ENCODE measurements at places on chromosomes 4 and X.
A peak's percentile ranks its signal among the peaks of the same experiment; 100 is the strongest.

DNA sequence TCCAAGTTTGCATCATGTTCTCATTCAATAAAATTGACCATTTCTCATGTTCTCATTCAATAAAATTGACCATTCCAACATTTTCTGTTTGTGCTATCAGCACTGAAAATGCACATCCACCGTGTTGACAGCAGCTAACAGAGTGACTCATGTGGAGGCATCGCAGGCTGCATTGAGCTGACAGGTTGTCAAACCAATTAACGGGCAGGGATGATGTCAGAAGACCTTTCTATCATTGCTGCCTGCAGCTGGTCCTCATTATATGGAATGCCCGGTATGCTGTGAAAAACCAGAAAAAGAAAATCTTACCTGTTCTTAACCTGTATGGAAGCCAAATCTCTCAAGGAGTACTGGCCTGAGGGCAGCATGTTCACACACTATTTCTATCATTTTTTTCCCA, 202.0 kb downstream of the SMIM20 start:
- no peak overlapping the region for H3K4me3 ChIP-seq
- no peaks in the 10 kb centered on the region for H3K27me3 ChIP-seq
- no peaks in the 10 kb centered on the region for H3K36me3 ChIP-seq
- DNase-seq, result no peak

GRCh38 chr4:73612032-73612431, 8.2 kb downstream of the RASSF6 start:
- H3K27me3 ChIP-seq, result no peaks in the 10 kb centered on the region
- DNase-seq, result no peak
- H3K36me3 ChIP-seq, result no peaks in the 10 kb centered on the region
- peaks cover 31% of the 10 kb centered on the region for H3K4me1 ChIP-seq
- H3K27ac ChIP-seq, result no peak overlapping the region
- no peak overlapping the region for H3K4me3 ChIP-seq

DNA sequence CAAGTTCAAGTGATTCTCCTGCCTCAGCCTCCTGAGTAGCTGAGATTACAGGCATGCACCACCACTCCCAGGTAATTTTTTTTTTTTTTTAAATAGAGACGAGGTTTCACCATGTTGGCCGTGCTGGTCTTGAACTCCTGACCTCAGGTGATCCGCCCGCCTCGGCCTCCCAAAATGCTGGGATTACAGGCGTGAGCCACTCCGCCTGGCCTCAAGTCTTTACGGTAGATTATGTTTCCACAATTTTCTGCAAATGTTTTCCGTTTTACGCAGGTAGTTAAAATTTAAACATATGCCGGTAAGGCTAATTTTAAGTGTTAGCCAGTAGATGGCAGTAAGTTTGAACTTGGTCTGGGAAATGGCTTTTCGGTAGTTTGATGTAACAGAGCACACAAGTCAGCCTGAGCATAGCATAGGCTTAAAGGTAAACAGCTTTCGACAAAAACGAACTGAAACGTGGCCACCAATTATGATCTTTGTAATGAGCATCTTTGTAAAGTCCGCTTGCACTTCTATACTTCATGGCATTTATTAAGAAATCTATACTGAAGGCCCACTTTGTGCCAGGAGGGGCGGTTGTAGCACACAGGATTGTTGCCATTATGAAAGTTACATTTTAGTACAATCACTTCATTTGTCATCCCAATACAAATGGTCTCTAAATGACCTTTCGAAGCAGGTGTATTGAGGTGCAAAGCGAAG, 31.1 kb downstream of the CCKAR start:
- H3K27ac ChIP-seq, result no peak overlapping the region
- peaks cover 39% of the 10 kb centered on the region for H3K4me1 ChIP-seq
- no peaks in the 10 kb centered on the region for H3K36me3 ChIP-seq
- no peaks in the 10 kb centered on the region for H3K27me3 ChIP-seq

- no peak overlapping the region for H3K27ac ChIP-seq
- no peak overlapping the region for H3K4me3 ChIP-seq
- H3K27me3 ChIP-seq, result no peaks in the 10 kb centered on the region
- no peaks in the 10 kb centered on the region for H3K36me3 ChIP-seq
- no peak for DNase-seq
These were observed 25.6 kb upstream of the TEX13C start for GRCh38 chrX:125293850-125294780.

- H3K27ac ChIP-seq, result no peak overlapping the region
- no peaks in the 10 kb centered on the region for H3K36me3 ChIP-seq
- no peak overlapping the region for H3K4me3 ChIP-seq
- no peak for DNase-seq
- H3K4me1 ChIP-seq, result peaks cover 28% of the 10 kb centered on the region
These were observed 339.9 kb downstream of the FBXO8 start for GRCh38 chr4:173943547-173943946.

GRCh38 chrX:153967536-153968224, 3.9 kb downstream of the HCFC1 start:
- H3K4me1 ChIP-seq, result peaks cover 49% of the 10 kb centered on the region
- H3K4me3 ChIP-seq, result no peak overlapping the region
- H3K36me3 ChIP-seq, result peaks cover 16% of the 10 kb centered on the region
- H3K27ac ChIP-seq, result peak overlapping the region; percentile 95
- H3K27me3 ChIP-seq, result no peaks in the 10 kb centered on the region
- no peak for DNase-seq

DNA sequence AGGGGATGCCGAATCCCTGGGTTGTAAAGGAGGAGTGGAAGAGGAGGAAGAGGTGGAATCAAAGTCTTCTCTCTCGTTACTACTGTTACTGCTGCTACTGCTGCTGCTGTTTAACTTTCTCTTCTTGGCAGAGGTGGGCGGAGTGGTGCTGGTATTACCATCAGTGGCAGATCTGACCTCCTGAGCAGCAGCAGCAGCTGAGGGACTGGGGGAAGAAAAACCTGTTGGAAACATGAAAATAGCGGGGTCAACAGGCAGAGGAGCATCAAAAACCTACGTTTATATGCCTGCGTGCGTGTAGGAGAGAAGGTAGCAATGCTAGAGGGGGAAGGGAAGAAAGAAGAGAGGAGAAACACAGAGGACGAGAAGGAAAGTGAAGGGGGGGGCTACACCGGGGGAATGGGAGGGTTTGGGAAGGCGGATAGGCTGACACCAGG, 339 bp downstream of the CUL4B start:
- peak overlapping the region; percentile 95 for H3K27ac ChIP-seq
- peak; percentile 90 for DNase-seq
- no peaks in the 10 kb centered on the region for H3K27me3 ChIP-seq
- H3K36me3 ChIP-seq, result no peaks in the 10 kb centered on the region
- peaks cover 6% of the 10 kb centered on the region for H3K4me1 ChIP-seq
- peak overlapping the region; percentile 70 for H3K4me3 ChIP-seq

DNA sequence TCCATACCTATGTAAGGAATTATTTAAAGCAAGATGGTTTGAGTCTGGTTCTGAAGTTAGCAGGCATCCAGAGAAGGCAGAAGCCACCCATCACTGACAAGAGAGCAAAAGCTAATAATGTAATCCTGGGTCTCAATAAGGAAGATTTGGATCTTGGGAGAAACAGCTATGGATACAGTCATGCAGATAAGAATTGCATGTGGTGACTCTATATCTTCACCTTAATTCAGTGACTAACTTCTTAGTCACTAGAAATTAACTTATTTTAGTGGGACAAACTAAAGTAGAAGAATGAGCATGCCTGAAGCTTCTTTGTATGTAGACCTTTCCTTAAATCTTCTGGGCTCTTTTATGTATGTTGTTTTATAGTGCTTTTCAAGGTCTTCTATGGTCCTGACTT, 66.6 kb downstream of the ATP10D start:
- H3K27ac ChIP-seq, result no peak overlapping the region
- H3K27me3 ChIP-seq, result no peaks in the 10 kb centered on the region
- H3K4me1 ChIP-seq, result no peaks in the 10 kb centered on the region
- no peak overlapping the region for H3K4me3 ChIP-seq
- H3K36me3 ChIP-seq, result peaks cover 21% of the 10 kb centered on the region

- no peaks in the 10 kb centered on the region for H3K36me3 ChIP-seq
- H3K4me1 ChIP-seq, result peaks cover 21% of the 10 kb centered on the region
- no peak for DNase-seq
- H3K27me3 ChIP-seq, result no peaks in the 10 kb centered on the region
These were observed 404.0 kb downstream of the PPARGC1A start for GRCh38 chr4:23485801-23486200.

DNA sequence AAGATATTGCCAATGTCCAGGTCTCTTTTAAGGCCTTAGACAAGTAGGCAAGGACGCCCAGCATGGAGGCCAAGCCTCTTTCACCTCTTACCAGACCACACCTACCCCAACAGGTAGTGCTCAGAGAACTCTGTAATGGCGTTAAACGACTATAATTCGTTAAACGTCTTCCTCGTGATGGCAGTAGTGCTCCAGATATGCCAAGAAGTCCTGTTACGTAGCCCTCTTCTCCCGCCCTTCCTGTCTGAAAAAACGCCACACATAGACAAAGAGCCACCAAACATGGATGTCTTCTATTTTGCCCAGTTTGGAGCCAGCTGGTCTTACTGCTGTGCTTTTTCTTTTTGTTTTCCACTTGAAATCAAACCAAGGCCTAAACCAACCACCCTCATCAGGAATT, 190.7 kb downstream of the OR13H1 start:
- no peaks in the 10 kb centered on the region for H3K36me3 ChIP-seq
- no peak overlapping the region for H3K4me3 ChIP-seq
- no peaks in the 10 kb centered on the region for H3K27me3 ChIP-seq
- H3K4me1 ChIP-seq, result no peaks in the 10 kb centered on the region

DNA sequence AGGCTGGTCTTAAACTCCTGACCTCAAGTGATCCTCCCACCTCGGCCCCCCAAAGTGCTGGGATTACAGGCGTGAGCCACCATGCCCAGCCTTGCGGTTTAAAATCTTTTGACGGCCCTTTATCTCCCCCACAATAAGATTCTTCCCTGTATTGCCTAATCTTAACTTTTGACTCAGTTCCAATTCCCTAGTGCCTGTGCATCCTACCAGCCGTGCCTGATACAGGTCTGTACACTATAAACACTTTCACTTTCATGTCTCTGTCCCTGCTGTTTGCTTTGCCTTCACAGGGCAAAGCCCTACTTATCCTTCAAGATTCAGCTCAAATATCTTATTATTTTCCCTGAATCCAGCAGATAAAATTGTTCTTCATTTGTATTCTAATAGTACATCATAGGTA, 74.6 kb downstream of the WDR44 start:
- H3K4me3 ChIP-seq, result no peak overlapping the region
- H3K27me3 ChIP-seq, result no peaks in the 10 kb centered on the region
- peaks cover 11% of the 10 kb centered on the region for H3K4me1 ChIP-seq
- peak overlapping the region; percentile 38 for H3K27ac ChIP-seq

DNA sequence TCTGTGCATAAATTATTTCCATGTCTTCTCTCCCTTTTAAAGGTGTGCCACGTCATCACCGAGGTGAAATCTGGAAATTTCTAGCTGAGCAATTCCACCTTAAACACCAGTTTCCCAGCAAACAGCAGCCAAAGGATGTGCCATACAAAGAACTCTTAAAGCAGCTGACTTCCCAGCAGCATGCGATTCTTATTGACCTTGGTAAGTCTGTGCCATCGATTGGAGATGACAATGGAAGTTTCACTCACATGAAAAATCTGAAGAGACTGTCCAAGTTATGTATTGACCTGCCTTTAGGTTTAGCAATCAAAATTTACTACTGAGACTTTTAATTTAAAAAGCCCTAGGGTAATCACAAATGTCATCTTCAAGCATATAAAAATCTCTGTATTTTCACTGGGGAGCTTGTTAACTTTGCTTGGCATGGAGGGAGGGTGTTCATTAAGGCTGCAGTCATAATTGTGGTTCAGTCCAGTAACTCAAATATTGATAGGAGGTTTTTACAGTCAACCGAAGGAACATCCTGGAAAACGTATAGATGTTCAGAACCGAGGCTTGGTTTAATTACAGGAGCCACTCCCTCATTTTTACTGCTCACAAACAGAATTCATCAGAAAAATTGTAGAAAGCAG, 142.9 kb downstream of the PTTG2 start:
- DNase-seq, result no peak
- H3K27ac ChIP-seq, result no peak overlapping the region
- H3K4me1 ChIP-seq, result peaks cover 30% of the 10 kb centered on the region
- H3K27me3 ChIP-seq, result no peaks in the 10 kb centered on the region
- no peak overlapping the region for H3K4me3 ChIP-seq

DNA sequence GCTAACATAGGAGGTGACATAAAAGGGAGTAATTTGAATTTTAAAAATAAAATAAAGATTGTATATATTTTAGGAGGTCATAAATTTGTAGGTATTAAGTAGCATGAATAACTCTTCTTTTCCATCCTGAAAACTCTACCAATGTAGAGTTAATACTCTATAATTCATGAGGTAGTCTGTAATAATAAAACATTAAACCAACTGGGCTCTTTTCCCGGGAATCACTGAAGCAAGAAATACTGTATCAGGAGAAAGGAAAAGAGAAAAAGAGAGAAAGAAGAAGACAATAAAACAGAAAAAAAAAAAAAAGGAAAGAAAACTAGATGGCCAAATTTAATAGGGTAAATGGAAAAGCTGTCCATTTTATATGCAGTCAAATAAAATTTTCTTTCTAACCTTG, 984.4 kb downstream of the CCSER1 start:
- no peaks in the 10 kb centered on the region for H3K27me3 ChIP-seq
- DNase-seq, result no peak

GRCh38 chrX:53072418-53073114, 9.6 kb upstream of the TSPYL2 start:
- peaks cover 20% of the 10 kb centered on the region for H3K4me1 ChIP-seq
- H3K4me3 ChIP-seq, result peak overlapping the region; percentile 44
- peak overlapping the region; percentile 84 for H3K27ac ChIP-seq
- no peaks in the 10 kb centered on the region for H3K27me3 ChIP-seq

DNA sequence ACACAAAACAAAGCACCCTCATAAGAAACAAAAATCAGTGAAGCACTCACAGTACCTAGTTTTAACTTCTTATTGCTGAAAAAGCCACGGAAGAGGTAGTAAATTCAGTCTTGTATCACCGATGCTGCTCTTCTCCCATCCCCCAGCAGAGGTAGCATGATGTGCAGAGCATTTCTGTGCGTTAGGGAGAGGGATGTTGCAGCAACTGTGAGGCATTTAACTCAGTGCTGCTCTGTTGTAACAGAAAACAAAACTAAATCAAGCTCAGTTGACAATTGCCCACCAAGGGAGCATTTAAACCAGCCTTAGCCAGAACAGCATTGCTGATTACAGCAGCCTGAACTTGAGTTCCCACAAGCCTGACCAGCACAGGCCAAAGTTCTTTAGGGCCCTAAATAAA, 1279.7 kb upstream of the ADGRL3 start:
- no peak overlapping the region for H3K4me3 ChIP-seq
- H3K27ac ChIP-seq, result no peak overlapping the region
- H3K27me3 ChIP-seq, result no peaks in the 10 kb centered on the region

DNA sequence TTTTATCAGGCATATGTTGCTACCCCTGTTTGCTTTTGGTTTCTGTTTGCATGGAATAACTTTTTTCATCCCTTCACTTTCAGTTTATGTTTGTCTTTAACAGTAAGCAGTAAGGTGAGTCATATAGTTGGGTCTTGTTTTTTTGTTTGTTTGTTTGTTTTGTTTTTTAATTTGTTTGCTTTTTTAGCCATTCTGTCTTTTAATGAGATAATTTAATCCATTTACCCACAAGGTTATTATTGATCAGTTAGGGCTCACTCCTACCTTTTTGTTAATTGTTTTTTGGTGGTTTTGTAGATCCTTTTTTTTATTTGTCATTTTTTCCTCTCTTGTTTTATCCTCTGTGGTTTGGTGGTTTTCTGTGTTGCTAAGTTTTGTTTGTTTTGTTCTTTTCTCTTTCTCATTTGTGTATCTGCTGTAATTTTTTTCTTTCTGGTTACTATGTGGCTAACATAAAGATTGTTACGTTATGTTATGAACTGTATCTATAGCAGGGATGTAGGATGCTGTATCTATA, 379.5 kb upstream of the MAD2L1 start:
- H3K36me3 ChIP-seq, result no peaks in the 10 kb centered on the region
- no peak for DNase-seq
- H3K27me3 ChIP-seq, result no peaks in the 10 kb centered on the region
- no peaks in the 10 kb centered on the region for H3K4me1 ChIP-seq
- no peak overlapping the region for H3K4me3 ChIP-seq

GRCh38 chr4:98473046-98473445, 185.4 kb downstream of the TSPAN5 start:
- H3K4me3 ChIP-seq, result no peak overlapping the region
- H3K4me1 ChIP-seq, result peaks cover 12% of the 10 kb centered on the region
- no peak overlapping the region for H3K27ac ChIP-seq
- H3K36me3 ChIP-seq, result no peaks in the 10 kb centered on the region
- DNase-seq, result no peak
